EH (cell line): ENCODE measurements at places on chromosomes 13 and 19.

GRCh38 chr13:89806594-89806993, 1540.9 kb upstream of the MIR17HG start:
- no peak for DNase-seq

DNA sequence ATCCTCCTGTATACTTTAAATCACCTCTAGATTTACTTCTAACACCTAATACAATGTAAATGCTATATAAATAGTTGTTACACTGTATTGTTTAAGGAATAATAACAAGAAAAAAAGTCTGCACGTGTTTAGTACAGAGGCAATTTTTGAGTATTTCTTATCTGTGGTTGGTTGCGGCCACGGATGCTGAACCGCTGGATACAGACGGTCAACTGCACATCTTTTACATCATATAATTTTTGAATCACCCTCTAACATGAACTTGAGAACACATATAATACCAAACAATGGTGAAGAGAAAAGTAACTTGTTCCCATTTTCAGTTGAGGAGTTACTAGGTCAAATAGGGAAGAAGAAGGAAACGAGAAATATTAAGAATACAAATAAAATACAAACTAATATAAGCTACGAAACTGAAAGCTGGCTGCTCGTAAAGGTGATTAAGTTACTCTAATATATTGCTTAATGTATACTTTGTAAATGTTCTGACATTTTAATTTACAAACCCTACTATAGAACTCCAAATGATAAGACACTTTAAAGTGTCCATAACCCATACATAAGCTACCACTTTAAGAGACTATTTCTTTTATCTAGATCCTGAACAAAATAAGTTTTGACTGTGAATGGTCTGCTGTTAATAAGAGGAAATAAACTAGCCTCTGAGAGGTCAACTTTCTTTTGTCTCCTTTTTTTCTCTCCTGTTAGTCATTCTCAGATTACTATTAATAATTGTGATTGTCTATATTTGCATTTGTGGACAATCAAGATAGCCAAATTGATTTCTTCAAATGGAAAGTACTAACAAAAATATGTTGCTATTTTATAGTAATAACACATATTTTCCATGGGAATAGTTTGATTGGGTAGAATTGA, 457.4 kb downstream of the DIAPH3 start:
- no peak for DNase-seq

DNA sequence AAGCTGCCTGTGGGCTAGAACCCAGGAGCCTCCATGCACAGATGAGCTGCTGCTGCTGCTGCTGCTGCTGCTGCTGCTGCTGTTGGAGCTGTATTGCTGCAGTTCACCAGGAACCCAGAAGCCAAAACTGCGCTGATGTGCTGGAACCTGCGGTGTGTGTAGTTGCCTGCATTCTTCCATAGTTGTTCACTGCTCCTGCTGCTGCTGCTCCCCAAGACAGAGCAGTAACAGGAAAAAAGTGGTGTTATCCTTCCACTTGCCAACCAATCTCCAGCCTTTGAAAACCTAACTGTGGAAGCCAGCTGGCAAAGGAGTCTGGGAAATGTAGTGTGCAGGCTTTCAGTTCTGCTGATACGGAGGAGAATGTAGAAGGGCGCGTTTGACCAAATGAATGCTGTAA, 37.9 kb downstream of the ARHGAP35 start:
- DNase-seq = peak; percentile 60

- no peak for DNase-seq
Measured at GRCh38 chr13:50609011-50609410, 234.5 kb downstream of the DLEU7 start.

- DNase-seq = no peak
Measured at GRCh38 chr13:35722458-35723052, 246.1 kb upstream of the MAB21L1 start.
